ENCODE measurements at places on chromosomes 4 and X.

- no peak overlapping the region for H3K4me3 ChIP-seq
- no peak for DNase-seq
- peaks cover 88% of the 10 kb centered on the region for H3K36me3 ChIP-seq
- peaks cover 15% of the 10 kb centered on the region for H3K4me1 ChIP-seq
- no peaks in the 10 kb centered on the region for H3K27me3 ChIP-seq
- peak overlapping the region; percentile 41 for H3K27ac ChIP-seq
These were observed 46.9 kb upstream of the MSANTD1 start for GRCh38 chr4:3201718-3202702.

- no peak for DNase-seq
- no peaks in the 10 kb centered on the region for H3K36me3 ChIP-seq
- H3K27ac ChIP-seq = no peak overlapping the region
These were observed 26.4 kb upstream of the PPARGC1A start for GRCh38 chr4:23916282-23916681.

DNA sequence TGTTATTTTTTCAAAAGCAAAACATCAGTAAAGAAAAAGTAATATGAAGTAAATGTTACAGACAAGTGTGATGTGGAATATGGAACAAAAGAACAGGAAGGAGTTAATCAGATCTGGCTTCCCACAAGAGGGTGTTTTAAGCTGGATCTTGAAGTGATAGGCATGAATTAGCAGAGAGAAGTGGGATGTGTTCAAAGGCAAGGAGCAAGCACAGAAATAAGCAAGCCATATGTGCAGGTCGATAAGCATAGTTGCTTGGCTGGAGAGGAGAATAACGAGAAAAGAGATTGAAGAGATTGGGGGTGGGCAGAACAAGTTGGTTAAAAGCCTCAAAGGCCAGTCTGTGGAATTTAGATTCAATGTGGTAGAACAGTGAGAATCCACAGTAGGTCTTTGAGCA is 60.9 kb upstream of the PRPS1 start:
- no peaks in the 10 kb centered on the region for H3K36me3 ChIP-seq
- H3K4me3 ChIP-seq = no peak overlapping the region
- H3K27me3 ChIP-seq = no peaks in the 10 kb centered on the region
- H3K27ac ChIP-seq = no peak overlapping the region
- H3K4me1 ChIP-seq = no peaks in the 10 kb centered on the region
- no peak for DNase-seq

- H3K4me3 ChIP-seq = no peak overlapping the region
- DNase-seq = no peak
- H3K4me1 ChIP-seq = no peaks in the 10 kb centered on the region
These were observed 16.1 kb downstream of the NKX3-2 start for GRCh38 chr4:13527981-13528820.
